ENCODE measurements at places on chromosomes 3 and 15.

DNA sequence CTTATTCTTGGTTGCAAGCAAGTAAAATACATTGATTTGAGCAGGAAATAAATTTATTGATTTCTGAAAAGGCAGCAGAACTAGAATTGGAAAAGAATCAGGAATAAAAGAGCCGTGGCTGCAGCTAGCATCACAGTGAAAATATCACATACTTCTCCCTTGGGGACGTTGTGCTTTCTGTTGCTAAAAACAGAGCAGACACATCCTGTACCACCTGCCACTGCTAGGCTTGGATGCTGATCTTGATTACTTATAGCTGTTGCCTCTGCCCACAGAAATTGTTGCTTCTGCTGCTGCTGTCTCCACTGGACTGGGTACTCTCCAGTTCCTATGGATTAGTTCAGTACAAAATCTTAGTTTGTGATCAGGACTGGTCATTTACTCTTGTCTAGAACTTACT lies 283.8 kb downstream of the C3orf38 start:
- DNase-seq, result no peak

DNA sequence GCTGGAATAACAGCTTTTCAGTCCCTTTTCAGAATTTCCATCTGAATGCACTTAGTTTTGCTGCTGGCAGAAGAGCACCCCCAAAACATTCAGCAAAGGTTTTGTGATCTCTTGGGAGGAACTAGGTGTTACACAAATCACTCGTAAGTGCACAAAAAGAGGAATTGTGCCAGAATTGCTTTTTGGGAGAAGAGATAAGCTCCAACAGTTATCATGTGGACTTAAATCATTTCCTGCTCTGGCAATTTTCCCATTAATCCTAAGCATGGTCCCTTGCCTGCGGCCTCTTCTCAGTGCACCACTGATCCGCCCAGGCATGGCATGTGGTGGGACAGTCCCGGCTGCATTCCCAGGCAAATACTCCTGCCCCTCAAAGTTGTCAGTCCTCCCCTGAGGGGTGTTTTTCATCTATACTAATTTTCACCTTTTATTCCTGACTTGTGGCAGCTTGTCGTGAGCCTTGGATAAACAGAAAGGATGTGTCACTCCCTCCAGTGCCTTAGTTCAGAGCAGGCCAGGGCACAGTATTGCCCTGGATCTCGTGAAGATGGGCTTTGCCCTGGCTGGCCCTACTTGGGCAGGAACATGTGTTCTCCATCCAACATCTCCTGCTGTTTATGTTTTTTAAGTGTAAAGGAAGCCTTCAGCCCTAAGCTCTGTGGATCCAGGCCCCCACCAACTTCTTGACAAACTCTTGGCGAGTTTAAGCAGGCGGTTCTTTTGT lies 44.6 kb upstream of the VILL start:
- peak; percentile 42 for DNase-seq

GRCh38 chr3:169812332-169813235 lies at the start of the genes LRRC34 and LRRIQ4:
Gene LRRC34 (minus strand): TSS chr3:169812904. CDS start chr3:169812548, 356 bp downstream.
Gene LRRIQ4 (plus strand): TSS chr3:169812870. CDS start chr3:169821922, 9,052 bp downstream.
- DNase-seq, result peak; percentile 81

DNA sequence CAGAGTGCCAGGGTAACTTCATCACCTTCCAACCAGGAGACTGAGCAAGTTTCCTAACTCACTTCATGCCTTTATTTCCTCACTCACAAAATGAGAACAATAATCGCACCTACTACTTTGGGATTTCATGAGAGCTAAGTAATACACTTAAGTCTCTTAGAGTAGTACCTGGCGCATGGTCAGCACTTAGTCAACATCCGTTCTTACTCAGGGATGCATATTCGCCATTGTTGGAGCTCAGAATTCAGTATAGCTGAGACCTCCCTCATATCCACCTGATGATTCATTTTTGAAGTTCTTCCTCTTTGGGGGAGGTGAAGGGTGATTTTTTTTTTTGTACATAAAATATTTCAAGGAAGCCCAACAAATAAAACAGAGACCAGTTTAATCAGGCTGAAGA lies 188.2 kb downstream of the AGBL1 start:
- no peak for DNase-seq

DNA sequence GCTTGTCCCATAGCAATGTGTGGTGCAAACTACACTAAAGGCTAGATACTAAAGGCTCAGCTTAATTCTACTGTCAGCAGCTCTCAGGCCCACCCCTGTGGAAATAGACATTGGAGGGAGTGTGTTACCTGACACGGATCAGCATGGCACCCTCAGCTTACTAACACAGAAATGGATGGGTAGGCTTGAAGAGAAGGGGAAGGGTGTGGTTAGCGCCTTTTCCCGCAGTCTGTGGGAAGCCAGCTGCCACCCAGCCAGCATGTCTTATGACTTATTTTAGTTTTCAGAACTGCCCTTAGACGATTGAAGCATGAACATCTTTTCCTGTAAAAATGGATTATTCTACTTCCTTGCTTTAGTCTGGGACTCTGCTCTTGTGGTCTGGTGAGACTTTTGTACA lies 25.8 kb upstream of the ADPGK start:
- no peak for DNase-seq

DNA sequence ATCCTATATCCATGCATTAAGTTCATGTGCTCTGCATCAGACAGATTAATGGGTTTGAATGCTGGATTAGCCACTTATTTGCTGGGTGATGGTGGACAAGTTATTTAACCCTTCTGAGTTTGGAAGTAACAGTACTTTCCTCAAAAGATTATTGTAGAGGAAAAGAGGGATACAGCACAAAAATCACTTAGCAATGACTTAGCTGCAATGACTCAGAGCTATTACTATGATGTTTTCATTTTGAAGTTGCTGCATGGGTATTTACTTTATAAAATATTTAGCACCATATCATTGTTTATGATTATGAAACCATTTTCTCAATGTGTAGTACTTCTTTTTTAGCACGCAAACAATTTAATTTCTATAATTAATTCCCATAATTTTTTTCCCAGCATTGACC lies 248.4 kb downstream of the MYRIP start:
- DNase-seq, result no peak

DNA sequence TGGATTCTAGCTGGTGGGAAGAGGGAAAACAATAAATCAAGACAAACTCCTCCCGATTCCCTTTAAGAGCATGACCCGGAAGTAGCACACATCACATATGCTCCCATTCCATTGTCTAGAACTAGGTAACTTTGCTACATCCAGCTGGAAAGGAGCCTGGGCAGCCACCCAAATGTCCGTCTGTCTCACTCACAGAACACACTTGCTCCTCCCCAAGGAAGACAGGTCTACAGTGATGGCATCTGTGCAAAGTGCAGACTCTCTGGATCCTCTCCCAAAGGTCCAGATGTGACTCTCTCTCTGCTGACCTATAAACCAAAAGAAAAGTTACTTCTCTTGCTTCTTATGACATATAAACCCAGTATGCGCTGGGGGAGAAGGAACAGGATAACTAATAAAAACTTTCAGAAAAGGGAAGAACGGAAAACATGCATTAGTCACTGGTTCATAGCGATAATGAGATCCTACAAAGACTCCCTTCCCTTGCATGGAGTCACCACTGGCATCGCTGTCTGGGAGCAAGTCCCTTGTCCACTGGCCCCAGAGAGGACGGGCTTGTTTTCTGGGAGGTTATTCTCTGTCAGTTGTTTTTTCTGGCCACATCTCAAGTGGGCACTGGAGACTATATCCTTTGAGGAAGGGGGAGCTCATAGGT lies 29.8 kb upstream of the EPHB3 start:
- DNase-seq, result no peak

GRCh38 chr15:62821384-62822131 lies 221.0 kb upstream of the TPM1 start:
- DNase-seq, result no peak

GRCh38 chr3:14467814-14468620 lies 65.6 kb downstream of the SLC6A6 start:
- DNase-seq, result peak; percentile 72

GRCh38 chr3:111803123-111803593 lies 55.9 kb upstream of the PHLDB2 start:
- no peak for DNase-seq

GRCh38 chr3:175378348-175378747 lies 519.2 kb downstream of the NAALADL2 start:
- DNase-seq, result no peak

DNA sequence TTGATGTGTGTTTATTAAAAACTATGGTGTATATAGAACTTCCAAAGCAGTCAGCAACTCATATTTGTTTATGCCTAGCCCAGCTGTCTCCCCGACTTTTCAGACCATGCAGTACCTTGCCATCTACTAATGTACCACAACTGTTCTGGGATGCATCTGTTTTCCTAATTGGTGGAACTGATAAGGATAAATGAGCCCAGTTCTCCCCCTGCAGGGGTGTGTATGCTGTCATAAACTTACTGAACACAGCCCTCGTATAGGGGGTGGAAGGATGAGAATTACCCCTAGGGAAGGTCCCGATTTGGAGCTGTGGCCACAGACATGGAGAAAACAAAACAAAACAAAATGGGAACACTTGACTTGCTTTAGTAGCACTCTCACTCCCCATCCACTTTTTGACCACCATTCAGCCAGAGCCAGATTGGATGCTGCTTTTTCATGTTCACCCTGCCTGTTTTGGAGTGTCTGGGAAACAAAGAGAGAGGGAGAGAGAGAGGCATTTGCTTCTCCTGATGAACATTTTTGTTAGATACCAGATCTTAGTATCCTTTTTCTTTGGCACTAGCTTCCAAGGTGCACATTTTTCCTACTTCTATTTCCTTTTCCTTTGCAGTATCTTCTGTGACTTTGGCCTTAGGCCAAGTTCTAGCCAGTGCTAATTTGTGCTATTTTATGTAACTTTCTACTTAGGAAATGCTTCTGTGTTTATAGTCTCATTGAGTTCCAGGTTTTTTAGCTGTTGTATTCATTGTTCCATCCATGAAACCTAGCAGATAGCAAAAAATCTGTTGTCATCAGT lies 29.1 kb downstream of the CADM2 start:
- DNase-seq, result no peak

GRCh38 chr15:82942691-82943090 lies 9.8 kb downstream of the HOMER2 start:
- DNase-seq, result no peak

DNA sequence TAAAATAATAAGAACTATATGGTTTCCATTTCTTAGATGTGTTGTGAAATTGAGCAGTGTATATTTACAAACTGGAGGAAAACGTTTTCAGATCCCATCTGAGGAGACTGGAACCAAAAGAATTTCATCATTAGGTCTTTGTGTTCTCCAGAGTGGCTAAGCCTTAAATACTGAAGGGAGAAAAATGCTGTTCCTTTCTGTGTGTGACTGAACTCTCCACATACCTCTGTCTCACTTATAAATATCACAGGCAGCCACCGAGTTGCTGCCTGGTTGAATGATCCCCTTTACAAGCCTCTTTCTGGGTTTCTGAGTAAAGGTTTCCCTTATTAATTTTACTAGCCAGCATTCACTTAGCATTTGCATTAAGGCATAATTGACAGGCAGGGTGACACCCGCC lies 913.9 kb upstream of the NR2F2 start:
- no peak for DNase-seq

DNA sequence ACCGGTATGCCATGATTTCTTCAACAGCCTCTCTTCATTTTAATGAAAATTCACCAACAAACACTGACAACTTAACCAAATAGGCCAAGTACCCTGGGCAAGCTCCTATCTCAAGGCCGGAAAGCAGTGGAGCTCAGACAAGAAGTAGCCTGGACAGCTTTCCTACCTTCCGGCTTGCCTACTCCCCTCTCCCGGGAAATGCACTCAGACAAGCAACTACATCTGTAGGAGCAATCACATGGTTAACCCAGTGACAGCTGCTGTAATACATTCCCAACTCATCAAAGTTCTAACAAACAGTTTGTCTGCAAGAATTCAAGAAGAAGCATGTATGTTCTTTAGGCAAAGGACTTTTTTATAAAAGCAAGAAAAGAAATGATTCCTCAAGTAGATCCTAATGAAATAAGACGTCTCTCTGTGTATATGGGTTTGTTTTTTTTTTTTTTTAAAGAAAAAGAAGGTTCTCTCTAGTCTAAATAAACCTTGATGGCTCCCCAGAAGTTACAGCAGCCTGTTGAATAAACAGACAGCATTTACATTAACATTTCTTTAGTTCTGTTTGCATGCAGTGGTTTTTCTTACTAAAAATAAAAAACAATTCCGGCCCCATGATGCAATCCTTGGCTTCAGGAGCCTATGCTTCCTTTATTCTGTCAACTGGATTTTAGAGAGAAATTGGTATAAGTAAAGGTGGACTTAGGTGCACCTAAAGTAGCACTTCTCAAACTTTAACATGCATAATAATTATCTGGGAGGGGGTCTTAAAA lies 278.7 kb downstream of the NEK10 start:
- DNase-seq, result no peak

- no peak for DNase-seq
Measured at GRCh38 chr15:74817370-74817737, 4.7 kb downstream of the LMAN1L start.

GRCh38 chr3:120852412-120852811 lies 55.6 kb upstream of the STXBP5L start:
- DNase-seq, result no peak

DNA sequence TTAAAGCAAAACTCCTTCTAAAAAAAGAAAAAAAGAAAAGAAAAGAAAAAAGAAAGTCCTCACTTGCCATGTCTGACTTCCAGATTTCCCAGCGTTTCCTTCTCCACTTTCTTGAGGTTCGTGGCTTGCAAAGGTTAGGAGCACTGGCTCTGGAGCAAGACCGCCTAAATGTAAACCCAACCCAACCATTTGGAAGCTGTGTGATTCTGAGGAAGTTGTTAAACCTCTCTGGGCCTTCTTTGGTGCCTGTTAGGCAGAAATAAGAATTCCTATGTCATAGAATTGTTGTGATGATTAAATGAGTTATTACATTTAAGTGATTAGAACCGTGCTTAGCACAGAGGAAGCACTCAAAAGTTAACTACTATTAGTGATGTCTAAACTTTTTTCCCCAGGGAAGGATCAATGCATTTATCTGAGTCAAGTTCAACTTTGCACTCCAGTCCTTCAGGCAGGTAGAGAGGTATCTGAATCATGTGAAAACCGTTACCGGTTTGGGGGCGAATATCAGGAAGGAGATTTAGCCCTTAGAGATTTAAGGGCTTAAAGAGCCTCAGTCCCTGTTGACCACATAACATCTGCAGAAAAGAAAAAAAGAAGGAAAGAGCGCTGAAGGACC lies 78.3 kb upstream of the HES1 start:
- no peak for DNase-seq

DNA sequence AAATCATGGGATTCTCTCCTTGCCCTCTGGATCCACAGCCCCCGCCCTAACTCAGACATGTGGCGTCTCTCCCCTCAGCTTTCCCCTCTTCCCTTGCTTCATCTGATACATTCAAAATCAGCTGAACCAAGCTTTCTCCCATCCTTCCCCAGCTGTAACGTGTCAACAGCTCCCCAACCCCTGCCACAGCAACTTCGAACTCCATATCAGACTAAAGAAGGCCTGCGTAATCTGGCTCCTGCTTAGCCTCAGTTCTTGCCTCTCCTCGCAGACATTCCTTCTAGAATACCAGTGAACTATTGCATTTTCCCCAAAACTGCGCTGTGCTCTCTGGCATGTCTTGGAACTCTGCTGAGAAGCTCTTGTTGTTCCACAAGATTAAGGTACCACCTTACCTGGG lies 18.3 kb downstream of the B4GALT4 start:
- DNase-seq, result no peak

GRCh38 chr3:173529062-173529711 lies 131.6 kb downstream of the NLGN1 start:
- DNase-seq, result no peak

Measured in H1 (cell line).